ENCODE measurements at places on chromosomes 11 and 22.

DNA sequence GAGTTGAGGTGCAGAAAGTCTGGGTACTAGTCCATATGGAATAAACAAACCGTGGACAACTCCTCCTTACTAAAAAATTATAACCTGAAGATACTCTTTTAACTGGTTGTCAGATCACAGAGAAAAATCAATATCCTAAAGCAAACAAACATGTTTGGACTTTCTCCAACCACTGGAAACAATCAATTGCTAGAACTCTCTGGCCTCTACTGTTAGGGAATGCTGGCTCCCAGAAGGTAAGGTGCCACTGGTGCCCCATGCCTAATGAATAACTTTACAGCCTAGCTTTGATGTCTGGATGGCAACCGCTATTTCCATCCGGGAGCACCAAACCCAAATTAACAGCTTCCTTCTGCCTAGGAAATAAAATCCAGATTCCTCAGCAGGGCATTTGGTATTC lies 74.5 kb downstream of the AMBRA1 start:
- DNase-seq, result no peak

GRCh38 chr11:64291262-64291751 lies at the start of gene KCNK4:
Gene KCNK4, plus strand, starts transcription at chr11:64291302. Its CDS starts 1,717 bp downstream, at chr11:64293019.
- DNase-seq, result no peak

- DNase-seq, result no peak
Observed at GRCh38 chr11:123196060-123196714, 1.1 kb upstream of the CLMP start.

DNA sequence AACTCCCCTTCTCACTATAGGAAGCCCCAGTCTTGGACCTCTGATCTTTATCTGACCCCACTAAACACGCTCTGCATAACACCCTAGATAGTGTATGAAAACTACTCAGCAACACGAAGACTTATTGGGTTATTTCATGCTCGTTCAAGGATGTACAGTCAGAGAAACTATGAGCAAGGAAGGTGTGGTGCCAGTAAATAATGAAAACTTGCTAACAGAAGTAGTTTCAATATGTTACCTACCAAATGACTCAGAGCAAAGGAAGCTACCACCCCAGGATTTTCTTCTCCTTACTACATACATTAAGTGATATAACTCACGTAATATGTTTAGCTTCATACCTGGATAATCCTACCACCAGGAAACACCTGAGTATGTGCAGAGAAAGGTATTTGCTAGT lies 25.9 kb upstream of the LYVE1 start:
- DNase-seq, result no peak

DNA sequence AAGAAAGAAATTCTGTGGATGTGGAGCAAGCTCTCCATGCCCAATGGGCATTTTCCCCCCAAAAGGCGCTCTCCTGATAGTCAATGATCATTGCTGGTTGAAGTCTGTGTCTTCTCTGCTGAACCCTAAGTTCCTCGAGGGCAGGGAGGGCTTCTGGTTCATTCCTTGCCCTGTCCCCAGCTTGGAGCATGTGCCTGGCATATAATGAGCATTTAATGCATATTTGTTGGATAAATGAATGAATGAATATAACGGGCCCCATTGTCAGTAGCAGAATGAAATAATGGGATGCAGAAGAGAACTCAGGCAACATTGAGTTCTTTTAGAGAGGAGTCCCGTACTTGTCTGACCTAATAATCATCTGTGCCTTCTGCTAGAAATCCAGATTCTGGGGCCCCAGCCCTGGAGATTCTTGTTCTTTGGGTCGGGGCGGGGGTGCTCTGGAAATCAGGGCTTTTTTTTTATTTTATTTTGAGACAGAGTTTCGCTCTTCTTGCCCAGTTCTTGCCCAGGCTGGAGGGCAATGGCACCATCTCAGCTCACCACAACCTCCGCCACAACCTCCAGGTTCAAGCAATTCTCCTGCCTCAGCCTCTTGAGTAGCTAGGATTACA lies 64.4 kb downstream of the CD82 start:
- DNase-seq, result no peak

Measured in stimulated activated CD4-positive, alpha-beta T cell treated with anti-CD3 and anti-CD28 coated beads, Interleukin-2, amount 100 ng/mL, for 24 hours (primary cell).